T47D (cell line): ENCODE measurements at places on chromosomes 3 and 15.

DNA sequence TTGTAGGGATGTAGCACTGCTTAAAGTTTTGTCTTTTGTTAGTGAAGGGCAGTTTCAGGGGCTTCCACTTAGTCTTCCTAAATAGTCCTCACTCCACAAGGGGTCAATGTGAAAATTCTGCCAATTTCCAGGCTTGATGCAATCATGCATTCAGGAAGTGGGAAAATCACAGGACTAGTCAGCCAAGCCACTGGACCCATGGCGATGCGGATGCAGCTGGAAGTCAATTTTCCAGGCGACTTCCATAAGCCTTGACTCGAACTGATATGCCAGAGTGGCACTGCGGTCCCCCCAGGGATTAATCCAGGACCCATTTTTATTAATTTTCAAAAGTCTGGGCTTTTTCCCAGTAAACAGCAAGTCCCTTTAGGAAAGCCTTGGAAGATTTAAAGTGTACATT, 26.1 kb downstream of the GBE1 start:
- DNase-seq: no peak

- no peak for DNase-seq
Observed at GRCh38 chr3:57696801-57697321, 4.0 kb upstream of the DENND6A start.

DNA sequence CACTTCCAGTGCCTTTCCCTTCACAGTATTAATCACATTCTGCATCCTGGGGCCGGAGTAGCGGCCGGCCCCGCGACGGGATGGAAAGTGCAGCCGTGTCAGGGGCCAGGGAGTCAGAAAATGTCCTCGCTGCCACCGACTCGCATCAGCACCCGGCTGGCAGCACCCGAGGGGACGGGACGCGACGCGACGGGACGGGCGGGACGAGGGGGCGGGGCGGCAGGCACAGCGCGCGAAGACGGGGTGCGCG, 353 bp downstream of the ATG3 start:
- DNase-seq: no peak

DNA sequence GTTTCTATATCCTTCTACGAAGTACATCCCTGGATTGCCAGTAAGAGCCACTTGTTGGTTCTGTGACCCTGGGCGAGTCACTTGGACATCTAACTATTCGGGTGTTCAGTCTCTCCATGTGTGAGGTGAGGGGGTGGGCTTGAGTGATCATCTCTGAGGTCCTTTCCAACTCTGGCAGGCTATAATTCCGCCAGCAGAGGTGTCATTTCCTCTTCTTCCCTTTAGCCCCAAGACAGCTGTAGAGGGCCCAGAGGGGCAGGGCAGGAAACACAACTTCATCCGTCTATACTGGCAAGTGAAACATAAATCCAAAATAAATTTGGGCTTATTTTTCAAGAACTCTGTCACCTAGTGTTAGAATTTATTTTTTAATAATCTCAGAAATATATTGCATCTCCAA, 38.1 kb downstream of the C2CD4A start:
- DNase-seq: no peak

DNA sequence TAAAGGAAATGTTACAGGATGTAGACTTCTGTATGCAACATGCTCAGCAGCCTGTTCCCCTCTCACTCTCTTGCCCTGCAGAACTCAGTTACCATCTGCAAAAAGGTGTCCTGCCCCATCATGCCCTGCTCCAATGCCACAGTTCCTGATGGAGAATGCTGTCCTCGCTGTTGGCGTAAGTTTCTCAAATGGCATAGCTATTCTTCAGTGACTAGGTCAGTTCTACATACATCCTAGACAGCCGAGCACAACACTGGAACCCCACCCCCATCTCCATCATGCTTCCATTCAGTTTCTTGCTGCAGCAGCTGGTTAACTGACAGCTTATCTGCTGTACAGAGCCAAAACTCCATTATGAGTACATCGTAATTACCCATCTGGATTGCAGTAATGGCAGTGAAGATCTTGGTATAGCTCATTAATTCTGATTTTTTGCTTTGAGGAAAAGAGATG, 4.5 kb downstream of the THBS1 start:
- no peak for DNase-seq

- no peak for DNase-seq
Observed at GRCh38 chr15:67820122-67820991, 5.0 kb upstream of the SKOR1 start.

GRCh38 chr15:76386178-76386577, 49.6 kb downstream of the ISL2 start:
- peak; percentile 23 for DNase-seq

GRCh38 chr3:31196881-31197364, 302.5 kb upstream of the GADL1 start:
- no peak for DNase-seq

DNA sequence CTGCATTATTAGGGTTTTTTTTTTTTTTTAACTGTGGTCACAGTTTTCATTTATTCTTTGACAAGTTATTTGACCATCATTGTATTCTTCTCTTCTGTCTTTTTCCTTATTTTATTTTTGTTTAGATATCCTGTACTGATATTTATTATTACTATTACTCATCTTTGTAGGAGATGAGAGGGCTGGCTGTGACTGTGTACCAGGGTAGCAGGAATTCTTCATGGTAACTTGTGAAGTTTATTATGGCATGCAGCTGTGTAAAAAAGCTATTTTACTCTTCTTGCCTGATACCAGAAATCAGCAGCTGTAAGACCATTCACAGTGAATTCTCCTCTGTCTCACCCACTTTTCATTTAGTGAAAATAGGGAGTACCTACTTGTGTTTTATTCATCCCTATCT, 44.5 kb downstream of the ATP6V1A start:
- DNase-seq: no peak

- DNase-seq: no peak
Observed at GRCh38 chr3:22907161-22907780, 295.9 kb upstream of the UBE2E2 start.

DNA sequence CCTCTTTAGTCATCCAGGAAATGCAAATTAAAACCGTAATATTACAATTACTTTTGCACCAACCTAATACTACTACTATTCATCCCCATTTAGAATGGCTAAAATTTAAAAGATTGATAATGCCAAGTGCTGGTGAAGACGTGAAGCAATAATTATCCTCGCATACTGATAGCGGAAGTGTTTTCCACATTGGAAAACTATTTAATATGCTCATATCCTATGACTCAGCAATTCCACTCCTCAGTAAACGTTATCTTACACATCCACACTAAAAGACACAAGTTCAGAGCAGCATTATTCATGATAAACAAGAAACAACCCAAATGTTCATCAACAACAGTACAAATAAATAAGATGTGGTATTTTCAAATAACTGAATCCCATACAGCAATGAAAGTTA, 70.6 kb downstream of the VPS13C start:
- no peak for DNase-seq

DNA sequence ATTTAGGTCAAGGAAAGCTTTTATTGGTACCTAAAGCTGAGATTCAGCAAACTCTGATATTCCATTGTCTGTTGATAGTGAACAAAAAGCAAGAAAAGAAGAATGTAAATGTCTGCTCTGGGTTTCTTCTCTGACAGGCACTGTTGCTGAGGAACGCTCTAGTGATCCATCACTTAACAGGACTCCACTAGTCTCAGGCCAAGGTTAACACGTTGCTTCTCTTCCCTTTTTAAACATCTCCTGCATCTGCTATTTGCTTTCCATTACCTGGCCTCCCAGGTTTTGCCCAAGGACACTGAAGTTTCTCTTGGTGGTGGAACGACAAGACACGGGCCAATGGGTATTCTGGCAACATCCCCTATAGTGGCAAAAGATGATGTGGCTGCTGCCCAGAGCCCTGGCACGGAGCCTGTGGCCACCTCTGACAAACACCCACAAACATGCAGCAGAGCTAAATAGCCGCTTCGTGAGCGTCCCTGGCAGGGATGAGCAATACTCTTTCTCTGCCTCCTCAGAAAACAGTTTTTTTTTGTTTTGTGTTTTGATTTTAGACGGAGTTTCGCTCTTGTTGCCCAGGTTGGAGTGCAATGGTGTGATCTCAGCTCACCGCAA, 97.8 kb upstream of the AKAP13 start:
- no peak for DNase-seq

DNA sequence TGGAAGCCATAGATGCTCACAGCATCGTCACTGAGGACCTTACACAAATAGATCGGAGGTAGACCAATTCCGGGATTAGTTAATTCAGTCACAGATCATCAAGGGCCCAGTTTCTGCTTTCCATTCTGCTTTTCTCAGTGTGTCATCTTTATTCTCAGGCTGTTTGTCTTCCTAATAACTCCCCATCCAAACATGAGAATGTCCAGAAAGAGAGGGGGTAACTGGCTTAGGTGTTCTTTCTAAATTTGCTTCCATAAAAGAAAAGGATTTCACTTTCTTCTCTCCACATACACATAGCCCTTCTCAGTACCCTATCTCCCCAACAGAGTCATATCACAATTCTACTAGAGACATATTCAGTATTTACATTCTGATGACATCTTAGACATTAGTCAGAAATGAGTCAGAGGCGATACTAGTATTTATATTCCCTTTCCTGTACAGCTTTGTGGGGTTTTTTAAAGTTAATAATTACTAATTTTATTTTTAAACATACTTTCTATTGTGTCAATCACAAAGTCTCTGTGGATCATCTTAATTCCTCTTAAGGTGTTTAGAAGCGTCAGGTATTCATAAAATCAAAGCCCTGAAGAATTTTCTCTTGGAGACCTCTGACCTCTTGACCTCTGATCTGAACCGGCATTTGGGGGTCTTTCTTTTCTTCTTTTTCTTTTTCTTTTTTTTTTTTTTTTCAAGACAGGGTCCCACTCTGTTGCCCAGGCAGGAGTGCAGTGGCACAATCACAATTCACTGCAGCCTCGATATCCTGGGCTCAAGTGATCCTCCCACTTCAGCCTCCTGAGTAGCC, 24.3 kb upstream of the IL12A start:
- no peak for DNase-seq

DNA sequence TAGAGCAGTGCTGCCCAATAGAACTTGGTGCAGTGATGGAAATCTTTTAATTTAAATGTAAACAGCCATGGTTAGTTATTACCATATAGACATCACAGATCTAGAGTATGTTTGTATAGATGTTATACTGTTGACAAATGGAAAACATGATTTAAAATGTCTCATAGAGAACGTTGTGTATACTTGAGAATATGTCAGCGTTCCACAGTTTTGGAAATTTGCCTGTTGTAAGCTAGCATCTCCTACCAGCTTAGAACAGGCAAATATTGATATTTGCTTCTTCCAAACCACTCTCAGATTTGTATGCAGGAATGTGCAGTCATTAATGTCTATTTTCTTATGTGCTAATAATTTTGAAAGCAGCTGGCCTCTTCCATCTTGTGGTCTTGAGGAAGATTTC, 8.4 kb upstream of the LXN start:
- no peak for DNase-seq

DNA sequence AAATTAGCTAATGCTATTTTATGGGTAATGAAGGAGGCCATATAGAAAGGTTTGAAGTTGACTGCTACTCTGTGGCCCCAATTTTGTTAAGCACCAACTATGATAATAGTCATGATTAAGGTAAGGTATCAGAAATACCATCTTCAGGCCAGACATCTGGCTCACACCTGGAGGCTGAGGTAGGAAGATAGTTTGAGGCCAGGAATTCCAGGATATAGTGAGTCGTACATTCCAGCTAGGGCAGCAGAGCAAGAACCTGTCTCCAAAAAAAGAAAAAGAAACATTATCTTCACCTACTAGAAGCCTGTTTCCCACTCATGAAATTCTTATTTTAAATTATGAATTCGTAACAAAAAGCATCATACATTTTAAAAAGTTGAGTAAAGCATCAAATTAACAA, 64.4 kb downstream of the LRRC28 start:
- no peak for DNase-seq

- no peak for DNase-seq
Observed at GRCh38 chr3:149832086-149832485, 19.1 kb downstream of the RNF13 start.

GRCh38 chr3:133535971-133536881, 37.3 kb upstream of the CDV3 start:
- DNase-seq: no peak

GRCh38 chr3:126781406-126781805, 77.4 kb downstream of the CHCHD6 start:
- no peak for DNase-seq

DNA sequence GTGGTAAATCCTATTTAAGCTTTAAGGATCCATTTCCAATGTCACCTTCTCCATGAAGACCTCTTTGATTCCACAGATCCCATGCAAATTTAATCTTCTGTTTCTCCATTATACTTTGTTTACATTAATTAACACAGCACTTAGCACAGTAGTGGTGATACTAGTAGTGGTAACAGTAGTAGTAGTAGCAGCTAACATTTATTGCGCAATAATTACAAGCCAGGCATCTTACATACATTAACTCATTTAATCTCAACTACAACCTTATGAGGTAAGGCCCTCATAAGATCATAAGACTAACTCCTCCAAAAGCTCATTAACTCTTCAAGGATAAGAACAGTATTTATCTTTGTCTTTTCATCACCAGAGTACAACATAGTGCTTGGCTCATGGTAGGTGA, 54.8 kb upstream of the FSIP1 start:
- DNase-seq: no peak

GRCh38 chr3:192892981-192893700, 24.5 kb downstream of the MB21D2 start:
- DNase-seq: peak; percentile 83

GRCh38 chr3:195877136-195877715, 31.1 kb downstream of the TNK2 start:
- no peak for DNase-seq

DNA sequence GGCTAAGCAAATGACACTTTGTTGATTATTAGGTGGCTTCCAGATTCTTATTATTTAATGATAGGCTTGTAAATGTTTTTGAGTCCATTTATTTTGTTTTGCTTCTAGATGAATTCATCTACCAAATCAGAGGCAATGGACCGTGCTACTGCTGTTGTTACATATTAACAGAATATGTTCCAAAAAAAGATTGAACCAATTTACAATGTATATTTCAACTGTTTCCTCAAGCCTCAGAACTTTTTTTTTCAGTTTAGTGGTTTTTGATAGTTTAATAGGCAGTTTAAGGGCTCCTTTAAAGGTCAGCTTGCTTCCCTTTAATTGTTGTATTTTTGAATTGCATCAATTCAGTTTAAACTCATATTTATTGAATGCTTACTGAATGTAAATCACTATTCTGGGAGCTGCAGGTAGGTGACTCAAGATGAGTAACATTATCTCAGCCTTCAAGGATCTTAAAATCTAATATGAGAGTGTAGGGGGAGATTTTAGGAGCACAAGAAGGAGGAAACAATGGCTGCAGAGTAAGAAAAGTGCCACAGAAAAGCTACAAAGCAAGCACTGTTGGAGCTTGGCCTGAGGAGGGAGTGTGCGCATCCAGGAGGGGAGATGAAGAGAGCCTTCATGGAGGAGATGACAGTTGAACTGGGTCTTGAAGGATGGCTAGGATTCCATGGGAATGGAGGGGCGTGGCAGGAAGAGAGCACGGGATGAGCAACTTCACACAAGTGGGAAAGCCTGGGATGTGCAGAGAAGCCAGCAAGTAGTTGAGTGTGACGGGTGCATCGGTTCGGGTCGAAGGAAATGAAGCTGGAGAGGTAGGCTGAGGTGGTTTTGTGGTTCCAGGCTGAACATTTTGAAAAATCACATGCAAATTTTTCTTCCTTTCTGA, 14.7 kb downstream of the MAP2K1 start:
- no peak for DNase-seq

GRCh38 chr15:68352401-68353062, 75.0 kb downstream of the FEM1B start:
- DNase-seq: no peak
